ENCODE measurements at places on chromosomes 13 and 19.

- no peak for DNase-seq
Observed at GRCh38 chr19:33719366-33720154, 77.1 kb upstream of the KCTD15 start.

DNA sequence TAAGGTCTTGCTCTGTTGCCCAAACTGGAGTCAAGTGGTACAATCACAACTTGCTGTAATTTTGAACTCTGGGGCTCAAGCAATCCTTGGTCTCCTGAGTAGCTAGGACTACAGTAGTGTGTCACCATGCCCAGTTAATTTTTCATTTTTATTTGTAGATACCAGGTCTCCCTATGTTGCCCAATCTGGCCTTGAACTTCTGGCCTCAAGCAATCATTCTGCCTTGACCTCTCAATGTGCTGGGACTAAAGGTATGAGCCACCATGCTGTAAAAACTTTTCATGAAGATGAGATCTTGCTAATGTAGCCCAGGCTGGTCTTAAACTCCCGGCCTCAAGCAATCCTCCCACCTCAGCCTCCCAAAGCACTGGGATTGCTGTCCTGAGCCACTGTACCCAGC, 15.1 kb upstream of the NAA16 start:
- DNase-seq, result no peak

DNA sequence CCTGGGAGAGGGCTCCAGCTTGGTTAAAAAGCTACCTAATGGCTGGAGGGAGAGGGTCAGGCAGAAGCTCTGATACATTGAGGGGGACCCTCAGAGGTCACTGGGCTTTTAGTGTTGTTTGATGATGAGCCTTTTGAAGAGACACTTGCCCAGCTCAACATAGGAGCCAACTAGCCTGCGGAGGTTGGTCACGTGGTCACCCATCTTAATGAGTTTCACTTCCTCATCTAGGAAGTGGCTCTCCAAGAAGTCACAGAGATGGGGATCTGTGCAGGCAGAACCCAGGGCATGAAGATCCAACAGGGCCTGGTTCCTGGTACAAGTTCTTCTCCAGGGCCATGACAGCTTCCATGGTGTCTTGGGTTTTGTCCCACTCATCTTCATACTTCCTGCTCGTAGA, 33.4 kb downstream of the IPO5 start:
- DNase-seq, result no peak

- no peak for DNase-seq
Observed at GRCh38 chr13:102586615-102587014, 10.2 kb upstream of the TPP2 start.

- DNase-seq, result no peak
Observed at GRCh38 chr19:5672708-5673459, 7.4 kb downstream of the MICOS13 start.

DNA sequence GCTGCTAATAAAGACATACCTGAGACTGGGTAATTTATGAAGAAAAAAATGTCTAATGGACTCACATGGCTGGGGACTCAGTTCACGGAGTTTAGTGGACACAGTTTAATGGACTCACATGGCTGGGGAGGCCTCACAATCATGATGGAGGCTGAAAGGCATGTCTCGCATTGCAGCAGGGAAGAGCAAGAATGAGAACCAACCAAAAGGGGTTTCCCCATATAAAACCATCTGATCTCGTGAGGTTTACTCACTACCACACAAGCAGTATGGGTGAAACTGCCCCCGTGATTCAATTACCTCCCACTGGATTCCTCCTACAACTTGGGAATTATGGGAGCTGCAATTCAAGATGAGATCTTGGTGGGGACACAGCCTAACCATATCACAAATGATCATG, 1181.2 kb downstream of the PCDH9 start:
- no peak for DNase-seq

GRCh38 chr19:39745643-39746042, 7.8 kb upstream of the CLC start:
- no peak for DNase-seq

DNA sequence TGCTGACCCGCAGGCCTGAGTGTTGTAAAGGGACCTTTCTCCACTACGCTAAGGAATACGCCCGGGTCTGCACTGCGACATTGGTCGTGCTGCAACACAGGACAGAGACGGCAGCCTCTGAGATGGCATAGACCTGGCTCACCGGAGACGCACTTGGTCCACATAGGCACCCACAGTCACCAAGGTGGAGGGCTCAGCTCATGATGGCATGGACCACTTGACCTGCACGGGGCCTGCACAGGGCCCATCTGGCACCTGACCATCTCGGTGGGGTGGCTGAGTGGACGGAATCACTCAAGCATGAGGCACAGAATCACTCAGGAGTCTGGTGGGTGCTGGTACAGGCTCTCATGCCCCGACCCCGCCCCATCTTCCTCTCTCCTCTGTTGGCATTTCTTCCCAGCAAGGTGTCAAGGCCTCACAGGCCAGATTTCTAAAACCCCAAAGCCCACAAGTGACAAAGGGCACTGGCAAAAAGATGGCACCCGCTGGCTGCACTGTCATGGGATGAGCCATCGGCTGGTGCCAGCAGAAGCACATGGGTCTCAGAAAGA, 45.9 kb downstream of the TSHZ3 start:
- no peak for DNase-seq

DNA sequence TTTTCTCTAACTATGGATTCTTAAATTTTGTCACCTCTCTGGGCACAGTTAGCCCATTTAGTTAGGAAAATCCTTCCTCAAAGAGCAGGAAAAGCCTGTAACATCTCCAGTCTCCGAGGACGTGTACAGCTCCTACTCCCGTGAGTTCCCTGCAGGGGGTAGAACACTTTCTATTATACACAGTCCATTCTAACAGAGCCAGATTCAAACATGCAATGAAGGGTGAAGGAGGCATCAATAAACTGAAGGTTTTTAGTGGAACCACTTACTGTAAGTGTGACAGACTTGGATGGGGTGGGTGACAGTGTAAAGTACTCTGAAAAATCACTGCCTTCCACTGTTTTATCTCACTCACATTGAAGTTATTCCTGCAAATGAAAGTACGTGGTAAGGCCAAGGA, 204.7 kb upstream of the DACH1 start:
- DNase-seq, result no peak

DNA sequence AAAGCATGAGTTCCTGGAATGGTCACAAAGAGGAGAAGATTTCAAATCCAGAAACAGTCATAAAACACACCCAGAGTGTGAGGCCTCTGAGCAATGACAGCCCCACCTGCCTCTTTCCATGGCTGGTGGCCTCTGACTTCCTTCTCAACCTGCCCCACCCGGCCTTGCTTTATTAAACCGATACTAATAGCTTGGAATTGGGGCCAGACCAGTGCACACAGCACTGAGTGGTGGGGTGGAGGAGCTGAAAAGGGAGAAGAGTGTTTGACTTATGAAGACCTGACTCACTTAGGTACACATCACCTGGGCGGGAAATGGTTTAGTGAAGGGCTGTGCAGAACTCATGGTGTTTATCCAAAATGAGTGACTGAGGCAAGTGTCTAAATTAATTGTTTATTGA, 20.7 kb upstream of the CEACAM6 start:
- no peak for DNase-seq

DNA sequence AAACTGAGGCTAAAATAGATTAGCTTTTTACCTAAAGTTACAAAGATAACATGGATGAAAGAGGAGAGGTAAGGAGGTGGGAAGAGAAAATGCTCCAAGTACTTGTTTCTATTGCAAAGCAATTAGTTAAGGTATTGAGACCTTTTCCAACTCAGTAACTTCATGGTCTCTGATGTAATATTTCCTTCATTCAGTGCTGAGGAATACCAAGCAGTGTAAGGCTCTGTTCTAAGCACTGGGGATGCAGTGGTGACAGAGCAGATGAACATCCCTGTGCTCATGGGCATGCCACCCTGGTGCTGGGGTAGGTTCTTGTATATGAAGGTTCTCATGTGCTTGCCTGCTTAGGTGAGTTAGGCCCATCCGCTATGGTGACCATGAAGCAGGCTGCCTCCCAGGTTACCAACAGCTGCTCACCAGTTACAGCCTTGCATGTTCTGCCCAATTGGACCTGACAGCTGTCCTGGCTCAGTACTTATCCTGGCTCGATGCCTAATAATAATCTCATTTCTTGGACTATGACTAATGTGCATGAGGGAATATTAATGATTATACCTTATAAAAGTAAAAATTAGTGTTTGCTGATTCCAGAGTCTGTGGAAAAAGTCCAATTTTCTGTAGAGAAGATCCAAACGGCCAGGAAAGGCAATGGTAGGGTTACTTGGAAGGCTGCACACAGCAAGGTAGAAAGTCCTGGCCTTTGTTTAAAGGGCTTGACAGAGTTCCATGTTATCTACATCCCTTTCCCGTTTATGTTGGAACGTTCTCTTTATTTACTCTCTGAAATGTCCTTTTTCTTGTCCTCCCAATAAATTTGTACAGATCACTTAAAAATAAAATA, 48.3 kb downstream of the LATS2 start:
- DNase-seq, result no peak

DNA sequence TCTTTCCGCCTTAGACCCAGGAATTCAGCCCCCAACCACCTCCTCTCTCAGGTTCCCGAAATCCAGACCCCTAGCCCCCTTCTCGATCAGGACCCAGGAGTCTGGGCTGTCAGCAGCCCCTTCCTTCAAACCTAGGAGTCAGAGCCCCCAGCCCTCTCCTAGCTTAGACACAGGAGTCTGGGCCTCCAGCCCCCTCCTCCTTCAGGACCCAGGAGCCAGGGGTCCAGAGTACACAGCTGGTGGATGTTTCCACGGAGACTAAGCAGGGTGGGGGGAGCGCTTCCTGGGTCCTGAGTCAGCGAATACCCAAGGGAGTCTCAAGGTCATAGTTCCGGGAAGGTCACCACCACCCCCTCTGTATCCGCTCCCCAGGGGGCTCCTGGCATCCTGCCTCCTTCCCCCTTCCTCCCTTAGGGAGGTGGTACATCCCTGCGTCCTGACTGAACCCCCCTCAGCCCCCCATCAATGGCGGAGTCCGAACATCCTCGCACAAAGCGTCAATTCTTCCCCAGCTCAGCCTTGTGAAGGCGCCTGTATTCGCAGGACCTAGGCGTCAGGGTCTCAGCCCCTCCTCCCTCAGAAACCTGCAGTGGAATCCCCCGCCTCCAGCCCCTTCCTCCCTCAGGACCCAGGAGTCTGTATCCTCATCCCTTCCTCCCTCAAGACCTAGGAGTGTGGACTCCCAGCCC, 4.6 kb downstream of the CADM4 start:
- no peak for DNase-seq

DNA sequence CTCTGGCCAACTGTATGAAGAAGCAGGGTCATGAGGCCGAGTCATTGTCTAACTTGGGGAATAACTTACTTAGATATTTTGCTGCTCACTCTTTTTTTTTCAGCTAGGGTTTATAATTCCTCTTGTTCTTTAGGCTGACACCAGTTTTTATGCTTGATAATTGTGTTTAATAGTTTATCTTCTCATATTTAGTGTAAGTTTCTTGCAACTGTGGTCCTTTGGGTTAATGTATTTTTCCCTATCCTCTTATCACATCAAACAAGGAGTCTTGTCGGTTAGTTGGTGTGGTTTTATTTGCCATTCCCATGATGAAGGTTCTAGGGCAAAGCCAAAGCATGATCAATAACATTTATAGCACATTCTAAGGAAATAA, 204.6 kb downstream of the NUFIP1 start:
- no peak for DNase-seq

GRCh38 chr13:28640861-28641599, 17.9 kb upstream of the POMP start:
- DNase-seq, result no peak

DNA sequence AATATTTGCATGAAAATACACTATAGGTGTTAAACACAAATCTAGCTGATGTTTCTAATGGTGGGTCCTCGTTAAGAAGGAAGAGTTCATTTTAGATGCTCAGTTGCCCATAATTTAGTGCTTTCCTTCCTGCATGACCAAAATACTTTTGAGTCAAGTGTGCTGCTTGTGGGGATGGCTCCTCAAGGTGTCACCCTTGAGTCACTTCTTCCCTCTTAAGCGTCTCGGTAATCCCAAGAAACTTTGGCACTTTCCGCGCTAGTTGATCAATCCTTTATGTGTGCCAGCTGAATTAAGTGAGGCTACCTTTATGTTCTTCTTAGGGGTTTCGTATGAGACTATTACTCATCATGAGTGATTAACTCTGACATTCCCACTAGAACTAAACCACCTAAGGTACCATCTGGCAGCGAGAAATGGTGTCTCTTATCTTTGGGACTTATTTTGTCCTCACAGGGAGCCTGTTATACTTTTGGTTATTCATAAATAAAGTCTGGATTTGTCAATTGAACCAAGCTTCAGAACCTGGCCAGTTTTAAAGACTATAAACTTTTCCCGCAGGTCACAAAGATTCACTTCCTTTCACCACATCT, 106.8 kb downstream of the NHLRC3 start:
- no peak for DNase-seq

- DNase-seq, result no peak
Observed at GRCh38 chr19:35459414-35460082, 11.5 kb downstream of the FFAR2 start.

- DNase-seq, result no peak
Observed at GRCh38 chr13:30619731-30620130, 2.0 kb downstream of the USPL1 start.

GRCh38 chr13:39035799-39036198, 2.1 kb downstream of the PROSER1 start:
- no peak for DNase-seq

- no peak for DNase-seq
Observed at GRCh38 chr13:25922376-25922775, 129.4 kb downstream of the SHISA2 start.

DNA sequence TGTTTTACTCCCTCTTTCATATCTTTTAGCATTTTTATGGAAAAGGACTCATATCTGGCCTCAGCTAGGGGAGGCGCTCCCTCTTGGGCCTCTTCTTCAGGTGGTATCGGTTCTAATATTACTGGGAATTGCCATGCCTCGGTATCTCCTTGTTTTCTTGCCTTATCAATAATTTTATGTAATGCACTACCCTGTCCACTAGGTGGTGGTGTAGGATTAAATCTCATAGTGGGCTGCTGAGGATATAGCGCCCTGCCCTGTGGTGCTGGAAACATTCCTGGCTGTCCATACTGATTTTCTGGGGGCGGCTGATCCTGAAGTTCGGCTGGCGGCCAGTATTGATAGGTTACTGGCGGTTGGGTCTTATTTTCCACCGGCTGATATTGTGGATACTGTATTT, 35.8 kb downstream of the ZNF420 start:
- DNase-seq, result no peak
